ENCODE measurements at places on chromosomes 11 and 22.

GRCh38 chr11:125743681-125744080, 2.4 kb upstream of the PATE1 start:
- no peak for DNase-seq

- no peak for DNase-seq
These were observed 3.6 kb downstream of the DUSP8 start for GRCh38 chr11:1568441-1568911.

GRCh38 chr11:28616160-28616965, 508.2 kb downstream of the METTL15 start:
- DNase-seq: no peak

DNA sequence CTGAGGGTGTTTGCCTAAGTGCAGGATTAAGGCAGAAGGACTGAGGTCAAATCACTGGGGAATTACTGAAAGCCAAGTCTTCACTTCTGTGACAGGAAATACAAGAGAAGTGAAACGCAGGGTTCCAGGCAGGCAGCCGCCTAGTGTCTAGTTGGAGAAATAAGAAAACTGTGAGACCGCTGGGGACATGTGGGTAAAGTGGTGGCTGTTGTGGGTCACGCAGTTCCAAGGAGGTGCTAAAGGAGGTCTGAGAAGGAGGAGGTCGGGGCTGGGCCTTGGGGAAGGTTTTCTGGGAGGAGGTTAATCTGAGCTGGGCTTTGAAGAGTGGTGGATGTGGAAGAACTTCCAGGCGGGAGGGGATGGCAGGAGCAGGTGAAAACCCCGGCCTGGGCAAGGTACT, 11.2 kb downstream of the MCM5 start:
- DNase-seq: no peak

GRCh38 chr11:76131671-76132631, 74.4 kb downstream of the WNT11 start:
- no peak for DNase-seq

- no peak for DNase-seq
These were observed 1.1 kb downstream of the ST13 start for GRCh38 chr22:40855071-40855978.

- DNase-seq: no peak
These were observed 405.6 kb downstream of the LRRC4C start for GRCh38 chr11:41053894-41054293.

GRCh38 chr11:115207166-115207591, 297.0 kb downstream of the CADM1 start:
- peak; percentile 50 for DNase-seq

- DNase-seq: peak; percentile 88
These were observed 105.7 kb downstream of the RASSF10 start for GRCh38 chr11:13114566-13115379.

DNA sequence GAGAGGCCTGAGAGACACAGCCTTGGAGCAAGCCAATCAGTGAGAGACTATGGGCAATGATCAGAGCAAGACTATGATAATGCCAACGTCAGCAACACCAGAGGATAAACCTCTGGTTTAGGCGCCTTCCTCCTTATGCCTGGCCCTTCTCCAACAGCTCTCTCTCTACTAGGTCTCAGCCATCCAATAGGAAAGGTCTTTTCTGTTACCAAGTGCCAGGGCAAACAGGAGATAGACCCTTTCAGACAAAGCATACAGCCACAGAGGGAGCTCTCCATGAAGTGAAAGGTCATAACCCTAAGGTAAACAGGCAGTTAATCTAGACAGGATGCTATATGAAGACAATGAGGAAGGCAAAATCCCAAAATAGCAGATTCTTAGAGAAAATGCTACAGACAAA, 9.5 kb downstream of the STK33 start:
- DNase-seq: no peak

- DNase-seq: no peak
These were observed 14.9 kb downstream of the TP53AIP1 start for GRCh38 chr11:128927683-128928336.

GRCh38 chr11:64246871-64247728, at the start of gene PPP1R14B:
TSS of gene PPP1R14B (minus strand) at chr11:64246943. CDS start at chr11:64246673, 270 bp downstream.
- DNase-seq: peak; percentile 91

GRCh38 chr11:78940500-78941225, 366.0 kb upstream of the NARS2 start:
- peak; percentile 18 for DNase-seq

DNA sequence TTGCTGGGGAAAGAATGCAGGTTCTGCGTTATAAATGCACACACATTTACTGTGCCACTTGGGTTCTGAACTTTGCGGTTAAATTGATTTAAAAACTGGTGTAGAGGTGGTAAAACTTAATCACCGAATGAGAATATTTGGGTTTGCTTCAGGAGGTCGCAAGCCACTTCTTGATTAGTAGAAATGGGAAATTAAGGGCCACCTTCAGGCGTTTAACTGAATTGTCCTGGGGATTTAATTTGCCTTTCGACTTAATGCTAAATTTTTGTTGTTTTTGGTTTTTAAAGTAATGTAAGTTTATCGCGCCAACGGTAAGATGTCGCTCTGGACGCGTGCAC, 459 bp upstream of the NCR3LG1 start:
- no peak for DNase-seq

GRCh38 chr22:17890245-17890671, 116.0 kb upstream of the BID start:
- DNase-seq: no peak

DNA sequence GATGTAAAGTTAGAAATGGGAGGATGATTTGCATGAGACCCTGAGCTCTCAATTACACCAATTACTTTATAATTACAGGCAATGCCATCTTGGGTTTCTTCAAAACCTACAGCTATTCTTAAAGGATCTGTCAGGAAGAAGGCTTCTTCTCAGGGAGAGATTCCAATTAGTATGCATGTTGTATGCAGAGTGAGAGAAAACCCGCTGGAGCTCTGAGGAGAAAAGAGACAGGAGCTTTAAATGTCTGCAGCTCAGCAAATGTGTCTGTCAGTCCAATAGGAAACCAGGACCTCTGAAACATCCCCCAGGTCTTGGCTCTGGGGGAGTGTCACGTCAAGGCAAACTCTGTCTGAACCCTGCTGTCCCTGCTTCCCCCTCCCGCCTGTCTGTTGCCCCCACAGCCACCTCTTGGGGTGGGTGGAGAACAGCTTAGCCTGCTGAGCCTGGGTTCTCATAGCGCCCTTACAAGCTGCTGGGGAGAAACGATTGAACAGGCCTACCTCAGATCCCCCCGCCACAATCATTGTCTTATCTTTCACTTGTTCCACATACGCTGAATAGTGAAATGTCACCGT, 140.2 kb downstream of the SPATA19 start:
- no peak for DNase-seq

GRCh38 chr11:78801161-78801884, 226.7 kb upstream of the NARS2 start:
- DNase-seq: no peak

DNA sequence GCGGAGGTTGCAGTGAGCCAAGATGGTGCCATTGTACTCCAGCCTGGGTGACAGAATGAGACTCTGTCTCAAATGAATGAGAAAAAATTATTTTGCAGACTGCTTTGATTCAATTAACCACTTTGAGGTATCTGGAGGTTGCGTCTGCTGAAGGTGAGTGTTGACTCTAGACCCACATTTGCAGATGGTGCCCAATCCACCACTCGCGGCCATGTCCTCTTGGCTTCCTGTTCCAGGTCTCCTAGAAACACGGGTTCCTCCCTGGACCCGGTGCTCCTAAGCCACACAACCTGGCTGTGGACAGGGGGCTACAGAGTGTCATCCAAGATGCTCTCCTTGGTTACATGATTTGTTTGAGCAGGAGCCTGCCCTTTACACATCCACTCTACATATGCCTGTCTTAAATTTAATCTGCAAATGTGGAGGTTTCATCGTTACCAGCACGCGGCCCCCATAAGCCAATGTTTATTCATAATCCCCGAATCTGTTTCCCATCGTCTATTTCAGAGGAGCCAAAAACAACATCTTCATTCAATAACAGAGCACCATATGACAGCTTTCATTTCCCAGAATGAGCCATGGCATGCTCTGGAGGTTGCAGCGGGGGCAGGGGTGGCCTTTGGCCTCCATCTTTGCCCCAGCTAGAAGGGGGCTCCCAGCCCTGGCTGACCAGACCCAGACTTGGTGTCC, 377.2 kb downstream of the CTTN start:
- no peak for DNase-seq

GRCh38 chr11:81573367-81573766, 1160.3 kb downstream of the FAM181B start:
- no peak for DNase-seq

DNA sequence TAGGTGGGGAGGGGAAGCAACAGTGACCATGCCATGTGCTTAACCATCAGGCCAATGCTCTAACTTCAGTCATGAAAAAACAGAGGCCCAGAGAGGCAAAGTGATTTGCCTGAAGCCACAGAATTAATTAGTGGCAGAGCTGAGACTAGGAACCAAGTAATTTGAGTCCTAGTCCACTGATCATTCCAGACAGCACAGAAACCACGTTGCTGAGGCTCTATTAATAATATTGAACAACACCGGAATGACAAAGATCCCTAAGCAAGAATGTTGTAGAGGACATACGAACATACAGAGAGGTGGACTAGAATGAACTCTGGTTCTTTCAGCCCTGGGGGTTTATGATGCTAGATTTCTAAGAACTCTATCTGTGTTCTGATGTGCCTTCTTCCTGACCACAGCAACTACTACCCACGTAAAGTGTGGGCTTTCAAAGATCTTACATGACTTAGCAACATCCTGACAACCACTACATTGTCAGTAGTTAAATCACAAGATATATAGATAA, 92.3 kb downstream of the GAB2 start:
- DNase-seq: no peak

DNA sequence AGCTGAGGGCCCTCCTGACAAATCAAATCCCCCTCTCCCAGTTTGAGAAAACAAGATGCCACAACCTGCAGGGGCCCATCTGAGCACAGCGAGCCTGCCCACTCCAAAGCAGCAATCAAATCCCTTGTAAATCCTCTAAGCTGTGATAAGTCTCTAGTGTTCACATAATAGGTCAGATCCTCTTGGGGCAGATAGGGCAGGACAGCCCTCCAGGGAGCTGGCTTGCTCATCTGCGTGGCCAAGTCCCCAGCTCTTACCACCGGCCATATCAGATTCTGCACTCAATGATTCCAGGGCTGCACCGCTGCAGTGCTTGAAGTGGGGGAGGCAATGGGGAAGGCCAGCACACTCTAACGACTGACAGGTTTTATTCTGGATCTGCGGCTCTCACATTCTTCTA, 29.6 kb upstream of the FLI1 start:
- no peak for DNase-seq

DNA sequence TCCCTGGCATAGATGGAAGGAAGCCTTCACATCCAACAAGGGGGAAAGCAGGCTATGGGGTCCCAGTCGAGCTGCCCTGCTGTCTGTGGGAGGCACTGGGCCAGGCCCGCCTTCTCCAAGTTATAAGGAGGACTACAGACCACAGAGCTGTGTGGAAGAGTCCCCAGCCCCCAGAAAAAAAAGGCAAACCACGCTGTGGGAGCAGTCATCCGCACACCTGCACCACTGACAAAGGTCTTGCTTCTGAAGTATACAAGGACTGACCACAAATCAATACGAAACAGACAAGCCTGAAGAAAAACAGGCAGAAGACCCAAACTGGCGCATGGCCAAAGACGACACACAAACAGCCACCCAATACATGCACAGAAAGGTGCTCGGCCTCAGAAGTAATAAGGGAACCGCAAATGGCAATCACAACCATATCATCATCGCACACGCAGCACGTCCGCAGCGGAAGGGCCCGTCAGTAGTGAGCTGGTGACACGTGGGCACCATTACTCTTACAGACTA, 384.1 kb downstream of the CTTN start:
- DNase-seq: no peak

DNA sequence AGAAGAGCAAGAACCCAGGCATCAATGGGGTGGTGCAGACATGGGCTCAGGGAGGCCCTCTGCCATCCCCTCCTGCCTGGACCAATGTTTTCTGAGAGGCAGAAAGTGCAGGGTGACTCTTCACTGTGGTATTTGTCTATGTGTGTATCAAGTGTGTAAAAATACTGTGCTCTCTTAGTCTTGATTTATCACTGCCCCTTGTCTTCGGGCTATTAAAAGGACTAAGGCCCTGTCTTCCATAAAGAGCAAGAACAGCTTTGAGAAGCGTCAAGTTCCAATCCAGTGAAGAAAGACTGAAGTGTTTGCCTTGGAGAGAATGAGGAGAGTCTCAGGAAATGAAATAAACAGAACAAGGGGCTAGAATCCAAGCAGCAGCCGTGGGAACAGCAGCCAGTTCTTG, 14.4 kb downstream of the PRSS23 start:
- DNase-seq: no peak

DNA sequence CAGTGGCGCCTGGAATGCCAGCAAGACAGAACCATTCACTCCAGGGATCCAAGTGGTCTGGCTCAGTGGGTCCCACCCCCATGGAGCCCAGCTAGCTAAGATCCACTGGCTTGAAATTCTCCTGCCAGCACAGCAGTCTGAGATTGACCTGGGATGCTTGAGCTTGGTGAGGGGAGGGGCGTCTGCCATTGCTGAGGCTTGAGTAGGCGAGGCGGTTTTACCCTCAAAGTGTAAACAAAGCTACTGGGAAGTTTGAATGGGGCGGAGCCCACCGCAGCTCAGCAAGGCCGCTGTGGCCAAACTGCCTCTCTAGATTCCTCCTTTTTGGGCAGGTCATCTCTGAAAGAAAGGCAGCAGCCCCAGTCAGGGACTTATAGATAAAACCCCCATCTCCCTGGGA, 125.7 kb upstream of the DDI1 start:
- DNase-seq: no peak

GRCh38 chr22:37254867-37255233, 10.8 kb upstream of the RAC2 start:
- DNase-seq: no peak

- no peak for DNase-seq
These were observed 33.8 kb upstream of the PARVA start for GRCh38 chr11:12343526-12343925.

GRCh38 chr11:2891326-2892214, 6.0 kb upstream of the CDKN1C start:
- no peak for DNase-seq

GRCh38 chr22:27399161-27399560, 402.4 kb downstream of the MN1 start:
- DNase-seq: no peak

DNA sequence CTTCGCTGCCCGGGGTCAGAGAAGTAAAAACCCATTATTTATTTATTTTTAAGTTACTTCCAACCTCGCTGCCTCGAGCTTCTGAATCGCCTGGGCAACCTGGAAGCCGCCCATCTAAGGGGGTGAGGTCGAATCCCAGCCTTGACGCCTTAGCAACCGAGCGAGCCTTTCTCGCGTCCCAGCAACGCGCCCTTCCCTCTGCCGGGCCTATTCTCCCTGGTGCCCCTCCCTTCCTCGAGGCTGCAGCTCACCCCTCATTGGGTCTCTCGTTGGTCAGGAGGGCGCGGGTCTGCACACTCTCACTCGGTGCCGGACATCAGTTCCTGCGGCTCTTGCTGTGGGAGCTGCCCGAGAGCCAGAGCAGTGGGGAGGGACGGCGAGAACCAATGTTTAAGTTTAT, at the start of gene CCDC81:
TSS of gene CCDC81 (plus strand) at position 302 of the 400 bp plus-strand sequence. CDS start 277 bp downstream, outside the sequence.
- DNase-seq: no peak

DNA sequence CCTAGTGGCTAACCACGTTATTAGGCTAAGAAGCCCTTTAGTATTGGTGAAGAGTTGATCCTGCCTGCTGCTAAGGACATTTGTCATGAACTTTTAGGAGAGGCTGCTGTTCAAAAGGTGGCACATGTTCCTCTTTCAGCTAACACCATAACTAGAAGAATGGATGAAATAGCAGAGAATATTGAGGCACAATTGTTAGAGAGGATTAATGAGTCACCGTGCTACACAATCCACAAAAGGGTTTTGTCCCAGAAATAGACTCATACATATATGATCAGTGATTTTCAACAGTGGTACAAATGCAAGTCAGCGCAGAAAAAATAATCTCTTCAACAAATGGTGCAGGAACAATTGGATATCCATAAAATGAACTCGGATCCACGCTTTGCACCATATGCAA, 7.0 kb upstream of the MSANTD2 start:
- DNase-seq: no peak

Measured in SW480 (cell line).